ENCODE measurements at places on chromosomes 7 and 10.

- DNase-seq, result no peak
Measured at GRCh38 chr10:125812128-125812750, 10.8 kb downstream of the UROS start.

DNA sequence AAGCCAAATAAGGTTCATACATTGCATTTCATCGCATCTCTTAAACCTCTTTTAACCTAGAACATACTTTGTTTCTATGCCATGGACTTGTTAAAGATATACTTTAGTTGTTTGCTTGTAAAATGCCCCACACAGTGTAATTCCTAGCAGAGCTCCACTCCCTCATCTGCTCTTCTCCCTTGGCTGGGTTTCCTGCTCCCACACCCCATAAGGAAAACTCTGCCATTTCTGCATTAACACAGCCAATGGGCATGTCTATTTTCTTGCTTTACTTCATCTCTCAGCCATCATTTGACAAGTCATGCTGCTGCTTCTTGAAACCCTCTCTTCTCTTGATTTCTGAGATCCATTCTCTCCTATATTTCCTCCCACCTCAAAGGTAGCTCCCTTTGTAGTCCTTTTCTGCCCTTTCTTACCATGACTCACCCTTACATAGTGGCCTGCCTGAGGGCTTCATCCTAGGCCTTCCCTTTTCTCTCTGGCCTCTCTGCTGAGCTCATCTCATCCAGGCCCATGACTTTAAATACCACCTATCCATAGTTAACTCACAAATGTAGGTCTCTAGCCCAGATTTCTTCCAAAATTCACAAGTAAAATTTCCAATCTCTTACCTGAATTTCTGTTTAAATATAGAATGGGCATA is 471.4 kb downstream of the ADRA2A start:
- no peak for DNase-seq

DNA sequence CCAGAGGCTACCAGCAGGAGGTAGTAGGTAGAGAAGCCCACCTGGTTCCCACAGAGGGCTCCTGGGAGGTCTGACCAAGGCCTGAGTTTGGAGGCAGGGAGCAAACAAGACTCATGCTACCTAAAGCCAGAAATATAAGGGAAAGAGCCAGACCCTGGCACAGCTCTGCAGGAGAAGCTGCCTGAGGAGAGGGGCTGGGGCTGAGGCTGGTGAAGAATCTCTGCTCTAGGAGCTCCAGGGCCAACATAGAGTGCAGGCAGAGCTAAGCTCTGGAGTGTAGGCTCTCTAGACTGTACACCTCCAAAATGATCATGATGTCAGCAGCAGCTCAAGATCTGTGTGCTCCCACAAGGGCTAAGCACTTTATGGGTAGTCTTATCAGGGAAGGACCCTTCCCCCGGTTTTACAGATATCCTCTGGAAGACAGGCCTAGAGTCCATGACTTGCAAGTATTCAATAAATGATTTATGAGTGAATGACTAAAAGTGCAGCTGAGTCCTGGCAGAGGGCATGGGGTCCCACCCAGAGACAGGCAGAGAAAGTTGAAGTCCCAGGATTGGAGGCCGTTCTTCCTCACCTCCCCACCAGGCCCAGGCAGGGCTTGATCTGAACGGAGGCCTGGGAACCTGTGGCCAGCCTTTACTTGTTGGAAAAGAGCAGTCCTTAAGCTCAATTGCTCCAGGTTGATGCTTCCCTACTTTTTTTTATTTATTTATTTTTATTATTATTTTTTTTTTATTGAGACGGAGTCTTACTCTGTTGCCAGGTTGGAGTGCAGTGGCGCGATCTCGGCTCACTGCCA is 71.5 kb upstream of the LRRC4 start:
- no peak for DNase-seq

GRCh38 chr7:18087687-18088078 is 60.0 kb upstream of the PRPS1L1 start:
- no peak for DNase-seq

Data from GM06990 (cell line).